Anterior cingulate cortex (tissue), 58 donors: ENCODE measurements at places on chromosomes 16 and 17.
A peak's percentile ranks its signal among the peaks of the same experiment; 100 is the strongest.

DNA sequence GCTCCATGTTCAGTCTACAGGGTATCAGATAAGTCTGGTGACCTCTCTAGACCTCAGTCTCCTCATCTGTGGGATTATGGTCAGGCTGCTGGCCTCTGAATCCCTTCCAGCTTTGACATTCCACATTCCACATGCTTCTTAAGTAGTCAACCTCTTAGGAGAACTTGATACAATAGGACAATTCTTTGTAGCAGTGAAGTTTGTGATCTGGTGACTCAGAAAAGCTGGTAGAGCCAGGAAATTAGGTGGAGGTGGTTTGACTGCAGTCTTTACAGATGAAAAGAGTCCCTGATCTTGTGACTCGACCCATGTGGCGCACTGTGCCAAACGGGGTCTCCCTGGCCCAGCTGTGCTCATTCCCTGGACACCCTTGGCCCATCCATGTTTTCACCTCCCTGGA, 147.8 kb downstream of the NTN1 start:
- no peak for DNase-seq

- DNase-seq: no peak
Observed at GRCh38 chr17:17141279-17141678, 64.9 kb downstream of the PLD6 start.

DNA sequence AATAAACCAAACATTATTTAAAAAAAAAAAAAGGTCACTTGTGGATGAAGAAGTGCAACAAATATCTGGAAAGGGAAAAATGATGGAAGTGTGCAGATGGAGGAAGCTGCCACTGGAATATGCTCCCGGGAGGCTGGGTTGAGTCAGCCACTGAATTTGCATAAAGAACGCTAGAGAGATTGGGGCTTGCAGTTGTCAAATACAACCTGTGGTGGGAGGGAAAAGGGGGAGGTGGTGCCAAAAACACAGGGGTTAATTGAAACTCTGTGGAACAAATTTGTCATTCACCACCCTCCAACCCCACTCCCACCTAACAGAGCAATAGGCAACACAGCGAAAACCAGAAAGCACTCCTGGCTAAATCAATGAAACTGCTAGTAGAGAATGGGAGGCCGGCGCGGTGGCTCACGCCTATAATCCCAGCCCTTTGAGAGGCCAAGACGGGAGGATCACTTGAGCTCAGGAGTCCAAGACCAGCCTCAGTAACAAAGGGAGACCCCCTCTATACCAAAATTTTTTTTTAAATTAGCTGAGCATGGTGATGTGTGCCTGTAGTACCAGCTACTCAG, 37.6 kb upstream of the RPL38 start:
- no peak for DNase-seq

GRCh38 chr16:49495596-49496355, 122.2 kb downstream of the C16orf78 start:
- no peak for DNase-seq

DNA sequence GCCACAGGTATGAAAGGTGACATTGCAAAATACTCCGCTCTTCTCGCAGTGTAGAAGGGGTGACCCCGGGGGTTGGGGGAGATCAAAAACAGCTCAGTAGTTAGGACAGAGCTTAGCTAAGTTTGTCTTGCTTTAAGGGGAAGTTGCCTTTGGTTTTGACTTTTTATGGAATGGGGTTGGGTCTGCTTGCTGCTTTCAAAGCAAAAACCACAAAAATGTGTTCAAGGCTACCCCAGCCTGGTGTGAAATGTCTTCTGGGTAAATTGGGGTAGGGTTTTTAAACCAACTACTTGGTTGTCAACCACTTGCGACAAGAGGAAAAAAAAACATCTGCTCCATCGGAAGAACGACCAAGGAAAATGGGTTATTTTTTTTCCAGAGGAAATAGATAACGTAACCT, 6.2 kb downstream of the FUS start:
- DNase-seq: no peak

DNA sequence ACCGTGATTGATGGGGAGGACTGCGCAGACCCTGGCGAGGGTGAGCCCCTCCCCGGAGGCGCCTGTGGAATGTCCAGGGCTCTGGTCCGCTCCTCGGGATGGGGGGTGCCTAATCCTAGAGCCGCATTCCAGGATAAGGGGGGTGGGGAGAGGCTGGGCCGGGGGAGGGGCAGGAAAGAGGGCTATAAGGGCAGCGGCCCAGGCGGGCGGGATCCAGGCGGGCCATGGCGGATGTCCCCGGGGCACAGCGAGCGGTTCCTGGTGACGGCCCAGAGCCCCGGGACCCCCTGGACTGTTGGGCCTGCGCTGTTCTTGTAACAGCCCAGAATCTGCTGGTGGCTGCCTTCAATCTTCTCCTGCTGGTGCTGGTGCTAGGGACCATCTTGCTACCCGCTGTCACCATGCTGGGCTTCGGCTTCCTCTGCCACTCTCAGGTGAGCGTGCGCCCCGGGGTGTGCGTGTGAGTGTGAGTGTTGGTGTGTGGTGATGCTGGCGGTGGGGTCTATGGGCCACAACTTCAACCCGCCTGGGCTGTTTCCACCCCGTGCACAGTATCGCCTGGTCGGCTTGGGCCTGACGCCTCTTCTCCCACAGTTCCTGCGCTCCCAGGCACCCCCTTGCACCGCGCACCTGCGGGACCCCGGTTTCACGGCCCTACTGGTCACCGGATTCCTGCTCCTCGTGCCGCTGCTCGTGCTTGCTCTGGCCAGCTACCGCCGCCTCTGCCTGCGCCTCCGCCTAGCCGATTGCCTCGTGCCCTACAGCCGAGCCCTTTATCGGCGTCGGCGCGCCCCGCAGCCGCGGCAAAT, at the start of gene TMEM88:
Gene TMEM88, plus strand, starts transcription at position 216 of the 809 bp plus-strand sequence. Its CDS starts 9 bp downstream, at position 225.
- DNase-seq: no peak

GRCh38 chr17:49407981-49408501, 6.6 kb downstream of the PHB1 start:
- DNase-seq: peak; percentile 24

DNA sequence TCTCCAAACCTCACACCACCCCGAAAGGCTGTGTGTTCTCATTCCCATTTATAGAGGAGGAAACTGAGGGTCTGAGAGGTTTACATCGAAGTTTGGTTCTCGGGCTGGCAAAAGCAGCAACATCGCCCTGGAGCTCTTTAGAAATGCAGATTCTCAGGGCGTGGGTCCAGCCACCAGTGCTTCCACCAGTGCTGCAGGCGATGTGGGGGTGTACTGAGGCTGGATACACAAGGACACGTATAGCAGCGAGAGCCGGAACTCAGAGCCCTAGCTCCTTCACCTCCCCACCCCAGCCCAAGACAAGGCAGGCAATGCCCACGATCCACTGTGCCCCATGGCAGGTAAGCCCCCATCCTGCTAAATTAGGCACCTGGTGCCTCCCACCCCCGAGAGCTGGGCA, 5.9 kb downstream of the GPRC5B start:
- no peak for DNase-seq

- DNase-seq: no peak
Observed at GRCh38 chr17:64250233-64250835, 12.7 kb downstream of the TEX2 start.

DNA sequence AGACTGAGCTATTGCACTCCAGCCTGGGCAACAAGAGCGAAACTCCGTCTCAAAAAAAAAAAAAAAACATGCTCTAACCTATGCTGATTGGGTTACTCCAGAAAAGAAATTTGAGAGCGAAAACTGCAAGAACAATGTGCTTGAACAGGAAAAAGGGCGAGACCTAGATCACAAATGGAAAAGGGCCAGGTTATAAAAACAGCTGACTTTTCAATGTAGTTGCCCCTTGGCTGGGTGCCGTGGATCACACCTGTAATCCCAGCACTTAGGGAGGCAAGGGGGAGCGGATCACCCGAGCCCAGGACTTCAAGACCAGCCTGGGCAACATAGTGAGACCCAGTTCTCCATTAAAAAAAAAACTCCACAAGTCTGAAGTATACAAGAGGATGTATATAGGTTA, 48.8 kb downstream of the MRM3 start:
- DNase-seq: no peak

GRCh38 chr17:1134634-1135324, 45.0 kb downstream of the ABR start:
- DNase-seq: no peak

GRCh38 chr16:24999088-24999670, 16.0 kb downstream of the ARHGAP17 start:
- no peak for DNase-seq

DNA sequence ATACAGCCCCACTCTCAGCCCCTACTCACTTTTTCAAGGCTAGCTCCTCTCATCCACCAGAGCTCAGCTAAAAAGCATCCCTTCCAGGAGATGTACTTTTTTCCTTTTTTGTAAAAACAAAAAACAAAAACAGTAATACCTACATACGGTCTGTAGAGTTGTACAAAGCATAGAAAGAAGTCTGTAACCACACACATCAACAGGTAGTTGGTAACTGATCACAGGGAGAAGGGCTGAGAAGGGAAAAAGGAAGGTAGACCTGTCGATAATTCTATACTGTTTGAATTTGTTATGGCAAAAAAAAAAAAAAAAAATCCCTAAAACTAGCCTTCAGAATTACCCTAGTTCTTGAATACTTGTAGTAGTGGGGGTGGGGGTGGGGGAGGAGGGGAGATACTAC, 874 bp downstream of the SLC25A19 start:
- no peak for DNase-seq

- DNase-seq: no peak
Observed at GRCh38 chr16:58366247-58367031, 25.8 kb upstream of the GINS3 start.

GRCh38 chr16:17360693-17361122, 110.1 kb downstream of the XYLT1 start:
- DNase-seq: no peak

DNA sequence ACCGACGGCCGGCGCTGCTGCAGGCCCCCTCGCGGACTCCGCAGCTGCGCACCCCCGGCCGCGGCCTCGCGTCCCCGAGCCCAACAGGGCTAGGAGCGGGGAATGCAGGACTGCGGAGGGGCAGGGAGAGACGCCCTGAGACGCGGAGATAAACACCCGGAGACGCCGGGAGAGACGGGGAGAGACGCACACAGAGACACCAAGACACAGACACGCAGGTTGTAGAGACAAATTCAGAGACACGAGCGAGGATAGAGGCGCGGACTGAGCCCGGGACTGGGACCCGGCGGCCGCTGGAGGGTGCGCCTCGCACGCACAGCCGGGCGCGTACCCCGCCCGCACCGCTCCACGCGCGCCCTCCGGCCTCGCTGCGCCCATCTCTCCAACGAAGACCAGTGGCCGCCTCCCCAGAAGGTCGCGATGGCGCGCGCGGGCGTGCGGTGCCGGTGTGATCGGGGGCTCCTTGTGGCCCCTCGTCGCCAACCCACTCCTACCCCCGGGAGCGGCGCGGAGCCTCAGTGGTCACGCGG, 902 bp downstream of the STAC2 start:
- no peak for DNase-seq

GRCh38 chr17:1729966-1730325, 5.4 kb downstream of the WDR81 start:
- no peak for DNase-seq

GRCh38 chr17:40541873-40542557, 23.3 kb downstream of the CCR7 start:
- DNase-seq: no peak

- peak; percentile 30 for DNase-seq
Observed at GRCh38 chr16:89289428-89290395, 72.2 kb downstream of the ZNF778 start.

GRCh38 chr16:69327585-69328310, 2.6 kb downstream of the PDF start:
- DNase-seq: no peak

GRCh38 chr17:57990037-57990436, 2.0 kb upstream of the VEZF1 start:
- no peak for DNase-seq

DNA sequence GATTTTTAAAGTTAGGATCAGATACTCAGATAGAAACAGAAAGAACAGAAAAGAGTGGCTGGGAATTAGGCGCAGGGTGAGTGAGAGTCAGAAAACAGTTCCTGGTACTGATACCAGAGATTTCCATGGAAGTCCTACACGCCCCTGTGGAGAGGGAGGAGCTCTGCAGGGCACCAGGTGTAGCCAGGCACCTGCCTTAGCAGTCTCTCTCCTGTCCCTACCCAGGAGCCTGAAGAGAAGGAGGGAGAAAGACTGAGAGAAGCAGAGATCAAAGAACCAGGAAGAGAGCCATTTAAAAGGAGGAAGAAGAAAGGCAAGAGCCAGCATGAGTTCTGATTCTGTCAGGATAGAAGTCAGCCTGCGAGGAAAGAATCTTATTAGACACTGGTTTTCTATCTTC, 65.0 kb downstream of the CBLN1 start:
- no peak for DNase-seq
